Activated CD4-positive, alpha-beta T cell treated with anti-CD3 and anti-CD28 coated beads, Interleukin-2, amount 10 ng/mL, durations not matched to agents 7 days and 5 days (primary cell): ENCODE measurements at places on chromosomes 6 and 20. TPM values are rescaled to one million over a fixed set of nuclear protein-coding genes. Genes with fewer than 3 reads are reported as not detected.

DNA sequence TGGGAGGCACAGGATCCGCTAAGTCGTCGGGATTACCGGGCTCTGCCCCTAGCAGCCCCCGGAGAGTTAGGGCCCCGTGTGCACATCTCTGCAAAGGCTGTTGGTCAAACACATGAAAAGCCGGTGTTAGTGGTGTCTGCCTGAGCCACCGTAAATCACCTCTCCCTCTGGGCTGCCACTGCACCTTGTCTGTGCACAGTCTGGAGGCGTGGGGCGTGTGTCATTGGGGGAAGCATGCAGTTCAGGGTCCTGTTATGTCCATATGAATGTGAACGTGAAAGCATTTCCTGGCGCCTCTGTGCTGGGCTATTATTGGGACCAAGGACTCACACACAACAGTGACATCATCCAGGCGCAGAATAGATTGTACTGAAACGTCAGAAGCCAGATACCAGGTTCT lies 305.6 kb downstream of the NRN1 start:
- no peaks in the 10 kb centered on the region for H3K27me3 ChIP-seq
- H3K4me1 ChIP-seq: peaks cover 29% of the 10 kb centered on the region
- H3K36me3 ChIP-seq: peaks cover 12% of the 10 kb centered on the region
- no peak overlapping the region for H3K4me3 ChIP-seq
- no peak for DNase-seq

GRCh38 chr6:119284861-119285521 lies 64.6 kb downstream of the MAN1A1 start:
- H3K4me1 ChIP-seq: peaks cover 5% of the 10 kb centered on the region
- no peak overlapping the region for H3K4me3 ChIP-seq
- H3K36me3 ChIP-seq: peaks cover 10% of the 10 kb centered on the region
- H3K27me3 ChIP-seq: no peaks in the 10 kb centered on the region

GRCh38 chr6:69719602-69720193 lies 77.1 kb downstream of the LMBRD1 start:
- H3K27me3 ChIP-seq: no peaks in the 10 kb centered on the region
- DNase-seq: no peak
- H3K27ac ChIP-seq: no peak overlapping the region
- no peak overlapping the region for H3K4me3 ChIP-seq

- H3K36me3 ChIP-seq: peaks cover 2% of the 10 kb centered on the region
- H3K27ac ChIP-seq: no peak overlapping the region
- H3K27me3 ChIP-seq: peaks cover 40% of the 10 kb centered on the region
- peaks cover 16% of the 10 kb centered on the region for H3K4me1 ChIP-seq
- no peak for DNase-seq
- H3K4me3 ChIP-seq: no peak overlapping the region
Observed at GRCh38 chr6:113857556-113858479, 673 bp downstream of the MARCKS start.

DNA sequence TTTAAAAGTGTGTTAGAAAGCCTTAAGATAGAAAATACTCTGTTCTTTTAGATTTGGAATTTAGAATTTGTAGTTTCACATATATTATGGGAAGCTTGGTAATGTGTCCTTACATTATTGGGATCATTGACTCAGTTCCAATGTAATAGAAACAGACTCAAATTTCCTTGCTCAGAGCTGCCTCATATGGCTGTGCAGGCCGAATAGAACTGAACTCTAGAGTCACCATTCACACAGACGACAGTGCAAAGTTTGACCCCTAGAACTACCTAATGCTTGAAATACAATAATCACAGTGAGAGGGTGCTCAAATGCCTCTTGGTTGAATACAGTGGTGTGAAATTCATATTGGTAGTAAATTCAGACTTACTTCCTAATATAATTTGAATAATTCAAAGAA lies 482.7 kb upstream of the CITED2 start:
- no peak for DNase-seq
- H3K27me3 ChIP-seq: no peaks in the 10 kb centered on the region
- H3K4me1 ChIP-seq: no peaks in the 10 kb centered on the region
- H3K36me3 ChIP-seq: no peaks in the 10 kb centered on the region
- H3K4me3 ChIP-seq: no peak overlapping the region

GRCh38 chr20:56995635-56996075 lies 270.8 kb downstream of the BMP7 start:
- H3K27ac ChIP-seq: no peak overlapping the region
- no peak overlapping the region for H3K4me3 ChIP-seq
- H3K4me1 ChIP-seq: no peaks in the 10 kb centered on the region
- H3K36me3 ChIP-seq: no peaks in the 10 kb centered on the region

DNA sequence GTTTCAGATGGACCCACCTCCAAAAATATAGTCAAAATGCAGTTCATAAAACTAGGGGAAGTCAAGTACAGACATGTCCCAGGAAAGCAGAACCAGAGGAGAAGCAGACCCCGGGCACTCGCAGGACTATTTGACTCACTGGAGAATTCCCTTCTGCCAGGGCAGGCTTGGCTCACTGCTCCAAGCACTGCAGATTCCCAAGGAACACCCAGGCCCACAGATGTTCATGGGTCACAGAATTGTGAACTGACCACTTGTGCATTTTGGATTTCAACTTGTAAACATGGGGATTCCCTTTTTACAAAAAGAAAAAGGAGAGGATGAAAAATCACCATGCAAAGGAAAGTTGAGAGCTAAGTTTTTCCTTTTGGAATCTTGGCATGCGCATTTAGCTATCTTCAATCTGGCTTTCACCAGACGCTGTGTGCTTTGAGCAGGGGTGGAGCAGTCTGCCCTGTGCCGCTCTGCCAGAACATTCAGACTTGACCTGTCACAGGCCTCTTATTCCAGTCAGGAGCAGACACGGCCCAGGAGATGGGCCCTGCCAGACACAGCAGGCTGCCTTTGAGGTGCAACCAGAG lies 237.5 kb upstream of the TAB2 start:
- peaks cover 81% of the 10 kb centered on the region for H3K4me1 ChIP-seq
- peaks cover 23% of the 10 kb centered on the region for H3K36me3 ChIP-seq
- peak overlapping the region; percentile 10 for H3K27ac ChIP-seq
- H3K27me3 ChIP-seq: no peaks in the 10 kb centered on the region
- no peak for DNase-seq
- H3K4me3 ChIP-seq: no peak overlapping the region

DNA sequence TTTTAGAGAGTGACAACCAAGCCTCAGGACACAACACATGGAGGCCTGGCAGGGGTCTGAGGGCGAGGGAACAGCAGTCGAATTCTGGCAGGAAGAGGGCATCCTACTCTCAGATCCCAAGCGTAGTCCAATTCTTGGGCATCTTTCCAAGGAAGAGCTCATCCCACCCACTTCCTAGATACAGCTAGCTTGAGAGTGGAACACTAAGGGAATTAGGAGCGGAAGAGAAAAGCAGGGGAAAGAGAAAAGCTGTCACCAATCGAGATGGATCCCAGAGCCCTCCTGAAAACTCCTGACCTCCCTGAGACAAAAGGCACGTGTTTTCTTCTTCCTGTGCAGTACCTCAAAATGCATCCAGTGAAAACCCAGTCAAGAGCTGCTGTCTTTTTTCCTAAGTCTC lies 67.1 kb downstream of the GFOD1 start:
- no peak overlapping the region for H3K4me3 ChIP-seq
- no peak overlapping the region for H3K27ac ChIP-seq
- H3K27me3 ChIP-seq: peaks cover 2% of the 10 kb centered on the region
- H3K4me1 ChIP-seq: peaks cover 17% of the 10 kb centered on the region
- no peak for DNase-seq

The KIF25 gene
- not detected for total RNA-seq

The HTR1E gene
- total RNA-seq: not detected

The UST gene
- total RNA-seq: 0.29 TPM

The PSORS1C2 gene
- not detected for total RNA-seq

The EPPIN gene
- not detected for total RNA-seq
